ENCODE measurements at places on chromosomes 1 and 21.

DNA sequence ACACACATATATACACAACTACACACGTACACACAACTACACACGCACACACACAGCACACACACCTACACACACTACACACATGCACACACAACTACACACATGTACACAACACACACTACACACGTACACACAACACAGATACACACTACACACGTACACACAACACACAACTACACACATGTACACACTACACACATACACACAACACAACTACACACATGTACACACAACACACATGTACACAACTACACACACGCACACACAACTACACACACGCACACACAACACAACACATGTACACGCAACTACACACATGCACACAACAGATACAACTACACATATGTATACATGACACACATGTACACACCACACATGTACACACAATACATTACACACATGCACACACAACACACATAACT, 318.1 kb downstream of the CAMTA1 start:
- no peak for DNase-seq

DNA sequence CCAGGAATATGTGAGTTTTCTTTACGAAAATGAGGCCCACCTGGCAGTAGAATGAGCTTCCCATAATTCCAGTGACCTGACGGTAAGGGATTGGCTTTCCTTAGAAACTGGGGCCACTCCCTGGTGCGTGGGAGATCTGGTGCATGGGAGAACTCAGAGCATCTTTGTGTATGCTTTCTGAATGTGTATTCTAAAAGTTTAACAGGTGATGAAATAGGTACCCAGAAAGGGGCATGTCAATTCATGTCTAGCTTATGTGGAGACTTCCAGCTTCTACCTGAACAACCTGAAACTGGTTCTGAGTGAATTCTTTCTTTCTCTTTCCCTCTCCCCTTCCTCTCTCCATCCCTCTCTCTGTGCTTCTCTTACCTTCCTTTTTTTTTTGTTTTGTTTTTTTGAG, 15.2 kb upstream of the FCRLA start:
- DNase-seq, result no peak

DNA sequence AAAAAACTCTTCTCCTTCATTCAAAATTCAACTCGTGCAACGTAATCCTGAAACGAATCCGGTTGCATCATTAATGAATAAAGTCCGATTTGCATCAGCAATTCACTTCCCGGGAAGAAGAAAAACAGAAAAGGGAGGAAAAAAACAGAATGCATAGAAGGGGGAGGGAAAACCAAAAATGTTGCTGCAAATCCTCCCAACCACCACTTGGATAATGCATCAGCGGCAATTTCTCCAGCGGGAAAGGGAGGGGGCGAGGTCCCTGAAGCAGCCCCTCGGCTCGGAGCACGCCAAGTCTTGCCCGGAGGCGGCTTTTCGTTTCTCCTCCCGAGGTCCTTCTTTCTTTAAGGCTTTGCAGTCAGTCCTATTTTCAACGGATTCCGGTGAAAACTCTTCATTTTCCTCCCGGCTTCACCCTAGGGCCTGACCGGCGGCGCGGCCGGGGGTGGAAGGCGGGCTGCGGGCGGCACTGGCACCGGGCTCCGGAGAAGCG, 723 bp downstream of the CDC42BPA start:
- no peak for DNase-seq

DNA sequence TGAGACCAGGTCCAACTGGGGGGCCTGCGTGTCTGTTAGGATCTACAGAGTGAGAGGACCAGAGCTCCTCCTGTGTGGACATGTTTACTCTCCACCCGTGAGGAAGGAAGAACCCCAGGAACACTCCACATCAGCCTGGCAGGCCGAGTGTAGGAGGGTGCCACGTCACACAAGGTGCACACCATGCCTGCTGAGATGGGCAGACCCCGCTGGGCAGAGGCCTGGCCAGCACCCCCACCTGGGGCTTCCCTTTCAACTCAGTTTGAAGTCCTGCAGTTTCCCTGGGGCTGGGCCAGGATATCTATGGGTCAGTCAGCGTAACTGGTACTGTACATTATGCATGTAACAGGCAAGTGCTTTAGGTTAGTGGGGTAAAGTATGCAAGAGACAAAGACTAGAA, 30.1 kb upstream of the PCBP3 start:
- no peak for DNase-seq

DNA sequence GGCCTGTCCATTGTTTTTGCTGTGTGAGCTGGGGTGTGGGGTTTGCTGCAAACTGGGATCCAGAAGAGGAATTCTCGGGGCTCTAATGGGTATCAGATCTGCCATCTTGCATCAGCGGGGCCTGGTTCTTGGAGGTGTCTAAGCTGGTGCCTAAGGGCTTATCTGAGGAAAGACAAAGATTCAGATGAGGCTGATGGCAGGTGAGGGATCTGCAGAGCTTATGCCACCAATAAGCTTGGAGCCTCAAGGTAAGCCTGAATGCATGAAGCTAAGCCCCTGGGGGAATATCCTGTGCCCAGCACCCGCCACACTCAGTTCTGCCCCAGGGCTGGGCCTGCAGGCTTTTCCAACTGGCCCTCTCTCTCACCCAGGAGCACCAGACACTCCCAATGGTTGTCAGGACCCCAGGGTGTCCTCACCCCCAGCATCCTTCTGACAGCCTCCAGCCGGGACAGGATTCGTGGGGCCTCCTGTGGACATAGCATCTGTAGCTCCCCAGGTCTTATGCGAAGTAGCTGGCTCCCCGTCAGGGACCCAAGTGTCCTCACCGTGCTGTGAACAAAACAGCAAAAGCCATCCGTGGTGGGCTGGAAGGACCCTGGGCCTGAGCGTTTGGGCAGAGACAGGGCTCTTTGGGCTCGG, 9.5 kb upstream of the GSTM3 start:
- DNase-seq, result no peak

- no peak for DNase-seq
Measured at GRCh38 chr1:89466307-89466930, 58.2 kb upstream of the LRRC8B start.

GRCh38 chr1:232260045-232260444, 369.9 kb downstream of the SIPA1L2 start:
- DNase-seq, result no peak

GRCh38 chr1:227156520-227156919, 161.8 kb downstream of the CDC42BPA start:
- DNase-seq, result no peak

DNA sequence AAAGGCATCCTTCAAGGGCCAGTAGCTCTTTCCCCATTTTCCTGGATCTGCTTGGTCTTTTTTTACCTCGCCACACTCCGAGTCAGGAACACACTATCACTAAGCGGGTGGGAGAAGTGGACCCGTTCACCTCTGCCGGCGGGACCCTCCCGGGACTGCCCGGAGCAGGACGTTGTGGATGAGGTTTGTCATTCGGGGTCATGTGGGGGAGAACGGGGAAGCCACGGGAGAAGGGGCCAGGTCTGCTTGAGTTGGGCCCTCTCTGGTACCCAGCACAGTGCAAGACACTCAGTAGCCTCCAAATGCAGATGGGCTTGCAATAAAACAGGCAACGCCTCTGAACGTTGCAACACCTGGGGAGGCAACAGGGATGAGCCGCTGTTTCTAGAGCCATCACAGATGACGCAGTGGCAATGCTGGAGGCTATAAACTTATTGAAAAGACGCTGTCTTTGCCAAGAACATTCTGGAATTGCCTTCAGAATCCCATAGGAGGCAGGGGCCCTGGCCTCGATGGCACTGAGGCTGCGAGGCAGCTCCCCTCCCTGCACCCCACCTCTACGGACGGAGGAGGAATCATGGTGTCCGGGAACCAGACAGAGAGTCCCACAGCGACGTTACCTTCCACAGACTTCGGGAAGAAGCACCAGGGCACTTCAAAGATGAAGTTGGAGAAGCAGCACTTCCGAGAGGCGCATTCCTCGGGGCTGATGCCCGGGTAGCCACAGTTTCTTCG, 3.8 kb downstream of the TFF2 start:
- no peak for DNase-seq

GRCh38 chr21:44965251-44966022, 25.6 kb downstream of the SLX9 start:
- DNase-seq, result no peak

DNA sequence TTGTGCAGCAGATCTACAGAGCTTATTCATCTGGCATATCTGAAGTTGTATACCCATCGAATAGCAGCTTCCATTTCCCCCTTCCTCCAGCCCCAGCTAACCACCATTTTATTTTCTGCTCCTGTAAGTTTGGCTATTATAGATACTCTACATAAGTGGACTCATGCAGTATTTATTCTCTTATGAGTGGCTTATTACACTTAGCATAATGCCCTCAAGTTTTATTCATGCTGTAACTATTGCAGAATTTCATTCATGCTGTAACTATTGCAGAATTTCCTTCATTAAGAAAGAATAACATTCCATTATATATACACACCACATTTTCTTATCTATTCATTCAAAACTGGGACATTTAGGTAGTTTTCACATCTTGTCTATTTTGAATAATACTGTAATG, 30.5 kb upstream of the IFI16 start:
- DNase-seq, result no peak

DNA sequence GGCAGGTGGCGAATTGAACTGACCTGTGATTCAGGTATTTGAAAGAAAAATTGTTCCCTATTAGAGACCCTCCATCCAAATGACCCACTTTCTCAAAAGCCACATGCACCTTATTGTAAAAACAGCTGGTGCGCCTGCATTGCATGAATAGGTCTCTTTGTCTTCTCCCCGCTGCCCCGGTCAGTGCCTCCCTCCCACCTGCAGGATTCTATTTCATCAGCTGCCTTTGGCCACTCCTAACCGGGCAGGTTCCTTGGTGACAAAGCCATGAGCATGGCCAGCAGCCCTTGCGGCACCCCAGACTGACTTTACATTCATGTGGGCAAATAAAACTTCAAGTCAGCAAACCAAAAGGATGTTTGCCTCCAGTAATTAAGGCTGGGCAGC, 6.4 kb downstream of the TMPRSS3 start:
- no peak for DNase-seq

GRCh38 chr21:45821998-45822397, 159.6 kb upstream of the COL6A1 start:
- DNase-seq, result no peak

DNA sequence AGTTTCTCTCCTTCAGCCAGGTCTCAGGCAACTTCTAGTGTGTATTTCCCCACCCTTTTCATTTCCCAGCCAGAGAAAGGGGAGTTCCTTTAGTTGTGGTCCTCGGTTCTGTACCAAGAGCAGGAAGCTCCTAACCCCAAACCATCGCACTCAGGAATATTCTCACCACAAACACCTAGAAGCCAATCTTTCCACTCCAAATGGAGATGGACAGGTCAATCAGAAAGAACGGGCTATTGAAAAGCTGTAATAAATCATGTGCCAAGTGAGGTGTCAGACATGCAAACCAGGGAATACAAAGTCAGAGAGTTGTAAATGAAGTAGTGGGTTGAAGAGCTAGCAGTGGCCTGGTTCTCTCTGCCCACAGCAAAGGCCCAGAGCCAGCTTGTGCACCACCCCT, 77.2 kb downstream of the KCNN3 start:
- no peak for DNase-seq

- DNase-seq, result no peak
Measured at GRCh38 chr1:175599212-175599705, 144.1 kb downstream of the TNR start.

DNA sequence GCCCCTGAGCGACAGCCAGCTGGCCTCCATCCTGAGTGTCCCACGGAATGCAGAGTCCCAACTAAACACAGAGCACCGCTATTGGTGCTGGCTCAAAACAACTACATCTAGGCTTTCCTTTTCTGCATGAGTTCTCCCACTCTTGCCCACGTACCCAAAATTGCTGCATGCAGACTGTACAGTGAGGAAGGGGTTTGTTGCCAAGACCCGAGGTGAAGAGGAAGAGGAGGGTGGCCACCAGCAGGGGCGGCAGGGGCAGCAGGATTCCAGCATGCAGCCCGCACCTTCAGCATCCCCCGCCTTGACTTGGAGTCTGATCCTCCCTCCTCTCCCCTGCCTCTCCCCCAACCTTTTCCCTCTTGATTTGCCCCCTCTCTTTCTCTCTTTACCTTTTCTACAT, 8.0 kb downstream of the S100A9 start:
- no peak for DNase-seq

GRCh38 chr1:97630948-97631347, 289.9 kb downstream of the DPYD start:
- no peak for DNase-seq

GRCh38 chr1:19328486-19328885, 16.4 kb downstream of the SLC66A1 start:
- DNase-seq, result no peak

DNA sequence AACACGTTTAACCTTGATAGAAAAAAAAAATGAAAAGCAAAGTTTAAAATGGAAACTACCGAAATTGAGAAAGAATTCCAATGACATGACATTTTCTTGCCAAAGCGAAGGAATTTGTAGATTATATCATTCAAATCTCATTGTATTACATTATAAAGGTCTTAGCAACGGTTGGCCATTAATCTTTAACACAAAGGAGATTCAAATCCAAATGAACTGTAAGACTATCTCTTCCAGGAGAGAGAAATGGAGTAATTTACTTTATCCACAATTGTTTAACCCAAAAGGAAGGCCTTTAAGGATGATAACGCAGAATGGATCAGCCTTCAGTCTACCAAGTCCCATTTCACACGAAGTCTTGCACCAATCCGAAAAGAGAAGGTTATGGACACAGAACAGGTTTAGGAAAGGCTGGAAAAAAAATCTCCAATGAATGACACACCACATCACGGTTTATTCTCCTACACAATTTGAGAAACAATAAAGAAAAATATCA, 1.5 kb downstream of the ENAH start:
- DNase-seq, result no peak

DNA sequence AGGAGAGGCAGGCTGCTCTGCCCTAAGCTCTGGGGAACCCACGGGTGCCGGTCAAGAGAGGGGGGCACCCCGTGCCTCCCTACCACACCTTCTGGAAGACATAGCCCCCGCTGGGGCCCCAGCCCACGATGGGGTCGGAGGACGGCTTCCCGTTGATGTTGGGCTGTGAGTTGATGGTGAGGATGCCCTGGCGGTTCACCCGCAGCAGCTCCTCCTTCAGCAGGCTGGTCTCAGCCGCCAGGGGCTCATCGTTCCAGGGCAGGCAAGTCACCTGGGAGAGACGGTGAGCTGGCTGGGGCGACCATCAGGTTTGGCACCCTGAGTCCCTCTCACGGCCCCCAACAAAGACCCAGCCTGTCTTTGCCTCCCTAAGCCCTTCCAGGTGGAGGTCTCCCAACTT, 11.9 kb downstream of the MTHFR start:
- no peak for DNase-seq

DNA sequence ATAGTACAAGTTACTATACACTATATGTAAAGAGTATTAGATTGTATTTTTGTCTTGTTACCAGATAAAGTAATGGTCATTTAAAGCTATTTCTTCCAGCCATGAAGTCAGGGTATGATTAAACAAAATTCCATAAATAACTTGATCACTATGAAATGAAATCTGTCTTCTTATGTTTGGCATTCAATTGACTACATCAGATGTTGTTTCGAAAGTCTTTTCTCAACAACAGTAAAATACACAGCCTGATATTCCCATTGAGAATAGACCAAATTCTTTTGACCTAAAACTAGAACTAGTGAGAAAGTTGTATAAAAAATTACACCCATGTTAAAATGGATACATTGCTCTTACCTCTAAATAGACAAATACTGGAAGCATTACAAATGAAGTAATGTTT, 134.6 kb upstream of the ADAMTS5 start:
- DNase-seq, result no peak

Measured in NCI-H1436 treated with DMSO at 0.1 percent for 48 hours (cell line).